ENCODE measurements at places on chromosomes 6 and 20. TPM values are rescaled to one million over a fixed set of nuclear protein-coding genes. Genes with fewer than 3 reads are reported as not detected.

DEFB124 gene
- total RNA-seq, result not detected

GRM4 gene
- 0.29 TPM for total RNA-seq

CTCFL gene
- total RNA-seq, result not detected

VWA7 gene
- total RNA-seq, result 3.4 TPM

PPP1R14C gene
- total RNA-seq, result 10.0 TPM

POM121L2 gene
- not detected for total RNA-seq

DNA sequence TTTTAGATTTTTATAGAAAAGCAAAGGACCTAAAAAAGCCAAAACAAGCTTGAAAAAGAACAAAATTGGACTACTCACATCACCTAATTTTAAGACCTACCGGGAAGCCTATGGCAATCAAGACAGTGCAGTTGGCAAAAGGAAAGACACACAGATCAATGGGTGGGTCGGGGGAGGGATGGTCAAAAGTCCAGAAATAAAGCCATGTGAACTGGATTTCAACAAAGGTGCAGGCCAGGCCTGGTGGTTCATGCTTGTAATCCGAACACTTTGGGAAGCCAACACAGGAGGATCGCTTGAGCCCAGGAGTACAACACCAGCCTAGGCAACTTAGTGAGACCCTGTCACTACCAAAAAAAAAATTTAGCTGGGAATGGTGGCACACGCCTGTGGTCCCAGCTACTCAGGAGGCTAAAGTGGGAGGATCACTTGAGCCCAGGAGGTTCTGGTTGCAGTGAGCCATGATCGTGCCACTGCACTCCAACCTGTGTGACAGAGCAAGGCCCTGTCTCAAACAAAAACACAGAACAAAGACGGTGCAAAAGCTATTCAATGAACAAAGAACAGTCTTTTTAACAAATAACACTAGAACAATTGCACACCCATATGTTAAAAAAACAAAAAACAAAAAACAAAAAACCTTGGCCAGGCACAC is 34.5 kb downstream of the NUP153 start:
- no peak for DNase-seq

- no peak for DNase-seq
Measured at GRCh38 chr6:85127168-85127498, 322.8 kb upstream of the NT5E start.

DNA sequence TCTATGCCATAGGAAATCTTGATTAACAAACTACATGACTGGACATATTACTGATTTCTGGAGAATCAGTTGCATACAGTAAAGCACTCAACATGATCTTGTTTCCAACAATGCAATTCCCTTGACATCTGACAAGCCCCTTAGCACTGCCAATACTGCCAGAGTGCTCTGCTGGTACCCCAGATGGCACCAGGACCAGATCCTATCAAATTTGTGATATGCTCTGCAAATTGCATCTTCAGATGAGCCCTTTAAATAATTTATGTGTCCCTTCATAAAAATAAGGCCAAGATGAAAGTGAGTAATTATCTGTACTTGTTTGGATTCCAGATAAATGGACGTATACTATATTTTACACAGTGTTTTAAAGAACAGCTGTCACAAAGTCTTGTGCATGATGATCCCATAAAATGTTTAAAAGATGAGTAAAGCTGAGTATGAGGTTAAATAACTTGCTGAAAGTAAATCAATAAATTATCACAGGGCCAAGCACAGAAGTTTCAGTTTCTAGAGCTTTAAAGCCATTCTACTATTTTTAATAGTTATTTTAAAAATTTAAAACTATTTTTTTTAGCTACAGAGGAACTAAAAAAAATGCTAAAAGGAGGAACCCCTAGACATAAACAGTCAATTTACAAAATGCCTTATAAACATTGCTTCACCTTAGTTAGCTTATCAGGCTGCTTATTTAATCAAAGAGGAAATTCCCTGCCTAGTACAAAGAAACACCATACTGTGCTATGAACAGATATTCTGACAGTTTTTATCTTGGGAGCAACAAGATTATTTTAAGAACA is 42.1 kb downstream of the NUDT3 start:
- no peak for DNase-seq

DNA sequence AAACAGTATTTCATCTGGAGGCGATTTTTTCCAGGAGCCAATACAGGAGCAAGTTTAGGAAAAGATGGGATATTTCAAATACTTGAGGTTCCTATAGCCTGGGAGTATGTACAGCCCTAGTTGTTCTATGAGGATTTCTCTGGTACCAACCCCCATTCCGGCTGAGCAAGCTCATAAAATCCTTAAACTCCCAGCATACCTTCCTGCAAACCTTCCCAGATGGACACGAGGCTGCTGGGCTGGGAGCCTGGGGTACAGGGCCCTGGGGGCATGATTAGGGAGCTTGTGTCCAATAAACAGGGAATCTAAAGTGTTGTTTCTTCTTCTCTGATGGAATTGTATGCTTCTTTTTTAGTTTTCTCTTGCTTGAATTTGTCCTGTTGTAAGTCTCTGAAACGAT is 1.5 kb downstream of the PRRC2A start:
- no peak for DNase-seq

- no peak for DNase-seq
Measured at GRCh38 chr6:16267428-16268263, 29.3 kb downstream of the GMPR start.

DNA sequence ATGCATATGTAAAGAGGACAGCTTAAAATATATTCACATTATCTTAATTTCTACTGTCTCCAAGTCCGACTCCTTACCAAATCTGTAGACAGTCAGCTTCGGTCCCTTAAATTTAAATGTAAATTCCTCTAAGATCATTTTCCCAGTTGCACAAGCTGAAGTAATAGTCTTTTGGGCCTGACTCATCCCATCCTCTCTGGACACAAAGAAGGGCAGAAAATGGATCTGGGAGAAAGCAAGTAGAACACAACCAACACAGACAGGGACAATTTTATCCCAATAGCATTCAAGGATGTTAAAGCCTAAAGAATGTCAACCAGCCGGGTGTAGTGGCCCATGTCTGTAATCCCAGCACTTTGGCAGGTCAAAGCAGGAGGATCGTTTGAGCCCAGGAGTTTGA is 228.3 kb downstream of the ARHGAP18 start:
- DNase-seq, result no peak

DNA sequence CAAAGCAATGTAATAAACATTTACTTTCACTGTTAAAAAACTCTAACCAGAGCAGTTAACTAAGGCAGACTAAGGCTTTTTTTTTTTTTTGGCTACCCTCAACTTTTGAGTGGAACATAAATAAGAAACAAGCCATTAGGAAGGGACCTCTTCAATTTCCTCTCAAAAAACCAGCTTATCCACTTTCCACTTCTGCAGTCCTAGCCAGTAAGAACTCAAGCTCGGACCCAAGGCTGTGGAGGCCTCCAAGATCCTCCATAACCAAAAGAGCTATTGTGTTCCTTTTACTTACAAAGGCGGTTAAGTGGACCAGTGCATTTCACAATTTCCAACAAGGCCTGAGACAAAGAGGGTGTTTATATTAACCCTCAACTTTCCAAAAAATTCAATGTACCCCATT is 5.3 kb downstream of the KCNK5 start:
- no peak for DNase-seq

- no peak for DNase-seq
Measured at GRCh38 chr6:110951986-110952794, 6.3 kb upstream of the GTF3C6 start.

- DNase-seq, result no peak
Measured at GRCh38 chr6:20715135-20715806, 181.0 kb downstream of the CDKAL1 start.

DNA sequence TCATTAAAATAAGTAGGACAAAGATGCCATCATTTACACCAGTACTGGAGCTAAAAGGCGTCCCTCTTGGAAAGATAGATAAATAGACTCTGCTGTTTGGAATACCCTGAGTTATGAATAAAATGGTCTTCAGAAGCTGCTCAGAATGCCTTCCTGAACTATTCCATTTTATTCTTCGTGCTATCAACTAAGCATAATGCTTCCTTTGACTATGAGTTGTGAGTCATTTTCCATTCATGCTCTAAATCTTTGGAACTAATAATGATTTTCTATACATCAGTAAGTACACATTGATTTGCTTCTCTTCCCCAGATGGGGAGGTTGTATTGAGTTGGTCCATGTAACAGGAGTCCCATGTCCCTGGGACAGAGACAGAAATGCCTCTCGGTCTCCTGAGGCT is 98.3 kb upstream of the PDE7B start:
- no peak for DNase-seq

DNA sequence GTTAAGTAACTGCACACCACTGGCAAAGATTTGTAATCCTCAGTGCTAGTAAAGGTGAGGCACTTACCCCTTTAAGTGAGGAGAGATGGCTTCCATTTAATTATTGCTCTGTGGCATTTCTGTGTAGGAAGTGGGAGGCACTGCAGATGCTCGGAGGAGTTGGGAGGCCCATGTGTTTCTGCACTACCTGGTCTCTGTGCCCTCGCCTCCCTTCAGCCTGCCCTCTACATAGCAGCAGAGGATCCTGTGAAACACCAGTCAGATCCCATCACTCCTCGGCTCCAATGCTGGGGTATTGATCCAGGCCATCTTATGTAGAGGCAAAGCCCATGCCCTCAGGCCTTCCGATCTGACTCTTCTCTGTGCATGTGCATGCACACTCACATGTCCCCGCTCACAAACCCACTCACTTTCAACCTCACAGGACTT is 67.0 kb downstream of the SLX4IP start:
- no peak for DNase-seq

- no peak for DNase-seq
Measured at GRCh38 chr6:2053691-2054090, 191.7 kb downstream of the GMDS start.

DNA sequence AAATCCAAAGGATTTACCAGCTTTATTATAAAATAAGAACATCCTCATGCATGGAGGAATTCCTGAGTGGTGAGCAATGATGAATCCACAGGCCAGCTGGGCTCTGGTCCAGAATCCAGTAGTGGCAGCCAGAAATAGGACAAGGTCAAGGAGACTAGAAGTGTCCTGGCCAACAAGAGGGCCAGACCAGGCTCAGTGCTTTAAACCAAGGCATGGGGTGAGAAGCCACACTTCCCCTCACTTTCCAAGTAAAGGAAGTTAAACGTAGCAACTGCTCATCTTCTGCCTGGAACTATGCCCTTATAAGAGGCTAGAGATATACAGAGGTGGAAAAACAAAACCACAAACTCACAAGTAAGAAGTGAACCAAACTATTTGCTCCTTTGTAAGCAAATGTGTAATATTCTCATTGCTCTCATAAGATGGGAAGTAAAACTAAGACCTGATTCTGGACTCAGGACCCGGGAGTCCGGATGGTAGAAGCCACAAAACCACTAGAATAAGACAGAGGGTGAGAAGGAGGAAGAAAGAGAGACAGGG is 253.2 kb downstream of the UST start:
- no peak for DNase-seq

Measured in upper lobe of right lung (tissue), 1 donor.